ENCODE measurements at places on chromosomes 2 and 18.

- DNase-seq = no peak
These were observed 152.7 kb downstream of the TWIST2 start for GRCh38 chr2:239000500-239001073.

GRCh38 chr2:220509096-220509757 is 881.8 kb downstream of the SLC4A3 start:
- no peak for DNase-seq

DNA sequence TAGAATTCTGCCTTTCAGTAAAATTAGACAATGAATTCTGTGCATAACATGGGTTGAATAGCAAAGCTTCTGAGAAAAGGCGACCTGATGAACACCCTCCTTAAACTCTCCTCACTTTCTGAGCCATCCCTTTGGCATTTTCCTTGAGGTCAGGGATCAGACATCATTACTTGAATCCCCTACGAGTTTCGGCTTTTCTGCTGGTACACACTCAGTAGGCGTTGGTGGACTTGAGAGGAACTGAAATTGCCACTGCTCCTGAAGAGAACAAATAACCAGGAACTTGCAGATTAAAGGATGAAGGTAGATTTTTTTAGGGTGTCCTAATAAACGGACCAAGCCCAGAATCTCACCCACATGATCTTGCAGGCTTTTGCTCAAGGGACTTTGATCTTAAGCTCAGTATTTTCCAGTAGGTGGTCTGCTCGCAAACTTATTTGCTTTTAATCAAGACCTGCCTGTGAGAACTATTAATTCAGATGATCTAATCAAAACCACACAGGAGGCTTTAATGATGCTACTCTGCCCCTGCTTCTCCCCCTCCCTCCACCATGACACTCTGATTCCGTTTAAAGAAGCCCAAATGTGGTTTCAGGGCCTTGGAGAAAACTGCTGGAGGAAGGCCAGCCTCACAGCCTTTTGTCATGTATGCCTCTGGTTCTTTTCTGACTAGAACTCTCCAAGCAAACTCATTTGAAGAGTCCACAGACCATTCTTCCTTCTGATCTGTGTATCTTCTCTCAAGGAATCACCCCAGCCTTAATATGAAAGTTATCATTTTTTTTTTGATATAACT is 124.9 kb downstream of the PRKCE start:
- DNase-seq = no peak

- DNase-seq = no peak
These were observed 1405.7 kb upstream of the ZEB2 start for GRCh38 chr2:145925591-145925990.

DNA sequence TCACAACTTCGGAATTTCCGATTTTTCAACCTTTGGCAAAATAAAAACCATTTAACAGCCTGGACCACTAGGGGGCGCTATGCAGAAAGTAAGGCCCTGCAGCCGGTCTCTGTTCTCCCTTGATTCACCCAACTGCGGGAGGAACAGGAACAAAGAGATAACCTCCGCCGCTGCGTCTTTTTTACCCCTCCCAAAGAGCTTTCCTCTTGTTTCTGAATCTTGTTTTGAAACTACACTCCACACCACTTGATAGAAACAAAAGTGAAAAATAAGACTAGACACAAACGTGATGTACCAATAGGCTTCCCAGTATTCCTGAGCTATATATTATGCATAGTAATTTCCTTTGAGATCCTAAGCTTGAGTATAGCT is 231.2 kb downstream of the MYO3B start:
- DNase-seq = peak; percentile 44

DNA sequence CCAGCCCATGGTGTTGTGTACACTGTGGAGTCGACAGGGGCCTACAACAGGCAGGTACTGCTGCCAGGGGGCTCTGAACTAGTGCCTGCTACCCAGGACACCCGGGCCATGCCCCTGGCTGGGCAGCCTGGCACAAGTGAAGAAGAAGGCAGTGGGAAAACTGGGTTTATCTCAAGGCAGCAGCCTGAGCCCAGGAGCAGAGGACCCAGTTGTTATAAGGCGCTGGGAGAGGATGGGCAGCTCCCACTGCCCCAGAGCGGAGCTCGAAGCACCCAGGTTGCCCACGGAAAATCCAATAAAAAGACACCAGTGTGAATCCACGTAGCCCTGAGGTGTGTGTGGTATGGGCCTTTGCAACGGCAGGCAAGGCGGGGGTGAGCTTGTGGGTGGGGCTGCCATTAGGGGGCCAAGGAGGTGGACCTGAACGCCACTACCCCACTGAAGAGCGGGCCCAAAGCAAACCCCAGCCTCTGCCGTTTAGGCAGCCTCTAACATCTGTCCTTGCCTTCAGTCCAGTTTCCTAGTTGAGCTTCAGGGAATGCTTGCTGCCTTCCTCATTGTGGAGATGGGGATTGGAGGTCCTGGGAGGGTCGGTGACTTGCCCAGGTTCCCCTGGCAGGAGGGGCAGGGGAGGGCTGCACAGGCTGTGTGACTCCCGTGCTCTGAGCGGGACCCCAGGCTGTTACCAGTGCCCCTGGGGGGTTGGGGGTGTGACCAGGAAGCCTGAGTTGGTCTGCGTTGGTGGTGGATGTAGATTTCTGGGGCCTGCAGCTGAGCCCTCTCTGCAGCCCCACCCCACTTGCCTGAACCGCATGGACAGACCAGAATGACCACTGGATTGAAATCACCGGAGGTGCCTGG is 16.0 kb downstream of the ARID5A start:
- no peak for DNase-seq

GRCh38 chr18:32025744-32026143 is 7.1 kb downstream of the RNF125 start:
- DNase-seq = no peak

- no peak for DNase-seq
These were observed 83.2 kb downstream of the ASB1 start for GRCh38 chr2:238509903-238510302.

- DNase-seq = no peak
These were observed 8.4 kb upstream of the GPC1 start for GRCh38 chr2:240426845-240427721.

DNA sequence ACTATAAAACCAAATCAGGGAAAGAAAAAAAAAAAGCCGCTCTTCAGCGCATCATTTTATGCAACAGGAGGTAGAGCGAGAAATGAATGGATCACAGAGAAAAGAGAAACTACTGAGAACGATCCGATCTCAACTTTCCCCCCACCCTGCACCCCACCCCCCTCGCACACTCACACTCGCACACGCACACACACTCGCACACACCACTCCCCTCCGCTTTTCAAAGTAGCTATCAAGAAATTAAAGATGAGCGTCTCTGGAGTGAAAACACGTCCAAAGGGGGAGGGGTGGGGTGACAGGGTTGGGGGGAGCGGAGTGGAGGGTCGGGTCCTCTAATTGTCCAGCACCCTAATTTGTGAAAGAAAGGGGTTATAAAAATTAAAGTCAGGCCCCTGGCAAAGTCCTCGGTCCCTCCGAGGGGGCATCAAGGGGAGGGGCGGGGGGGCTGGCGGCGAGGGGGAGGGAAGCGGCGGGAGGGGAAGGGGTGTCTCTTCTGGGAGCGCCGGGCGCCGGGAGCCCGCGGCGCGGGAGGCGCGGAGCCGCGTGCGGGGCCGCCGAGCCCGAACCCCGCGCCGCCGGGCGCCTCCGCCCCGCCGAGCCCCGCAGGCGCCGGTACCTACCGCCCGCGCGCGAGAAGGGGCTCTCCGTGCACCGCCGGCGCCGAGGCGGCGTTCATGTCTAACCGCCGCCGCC is 428 bp downstream of the TCF4 start:
- DNase-seq = no peak

- DNase-seq = no peak
These were observed 97.2 kb downstream of the B3GNT2 start for GRCh38 chr2:62293151-62293489.

- DNase-seq = no peak
These were observed 902.6 kb upstream of the GCFC2 start for GRCh38 chr2:76613330-76613729.

DNA sequence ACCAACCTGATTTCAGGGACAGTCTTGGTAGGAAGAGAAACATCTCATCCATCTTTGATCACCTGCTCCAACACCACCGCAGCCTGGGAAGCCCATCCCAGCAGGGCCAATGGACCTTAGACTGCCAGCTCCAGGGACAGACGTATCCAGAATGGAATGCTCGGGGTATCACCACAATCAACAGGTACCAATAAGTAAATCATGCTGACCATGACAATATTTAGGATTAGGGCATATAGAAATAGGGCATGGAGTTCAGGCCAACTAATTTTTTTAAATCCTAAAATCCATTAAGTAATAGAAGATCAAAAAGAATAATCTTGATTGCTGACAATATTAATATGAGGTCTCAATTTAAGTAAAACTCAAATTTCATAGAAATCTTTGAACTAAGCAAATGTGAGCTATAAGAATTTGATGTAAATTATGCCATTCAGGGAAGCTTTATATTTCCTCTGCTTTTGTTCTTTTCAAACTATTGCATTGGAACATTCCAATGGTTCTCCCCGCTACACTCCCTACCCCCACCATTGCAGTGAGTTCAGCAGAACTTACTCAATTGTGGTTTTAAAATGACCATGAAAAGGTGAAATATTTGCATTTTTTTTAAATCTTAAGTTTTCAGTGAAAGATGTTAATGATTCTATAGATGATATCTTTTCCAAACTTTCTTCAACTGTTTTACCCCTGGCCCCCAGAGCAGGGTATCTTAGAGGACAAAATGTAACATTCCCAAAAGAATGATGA is 138.6 kb downstream of the DNER start:
- DNase-seq = no peak

DNA sequence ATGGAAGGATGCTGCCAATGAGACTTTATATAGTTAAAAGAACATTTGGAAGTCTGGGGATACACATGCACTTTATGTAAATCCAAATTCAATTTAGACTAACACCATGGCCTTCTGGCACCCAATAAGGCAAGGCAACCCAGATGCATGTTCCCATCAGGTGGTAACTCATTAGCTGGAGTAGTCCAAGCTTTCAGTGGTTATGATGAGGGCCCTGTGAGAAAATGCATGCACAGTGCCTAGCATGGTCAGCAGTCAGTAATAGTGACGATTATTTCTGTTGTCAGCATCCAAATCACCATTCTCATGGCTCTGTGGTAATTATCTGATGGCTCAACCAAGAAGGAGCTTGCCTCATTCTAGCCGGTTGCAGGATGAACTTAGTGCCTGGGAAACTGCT is 70.3 kb upstream of the CTLA4 start:
- no peak for DNase-seq

Data from glomerular endothelial cell (primary cell).